Activated gamma-delta T cell treated with Interleukin-2 at 50 U/mL for 16 hours (primary cell): ENCODE measurements at places on chromosomes 3 and 15.

DNA sequence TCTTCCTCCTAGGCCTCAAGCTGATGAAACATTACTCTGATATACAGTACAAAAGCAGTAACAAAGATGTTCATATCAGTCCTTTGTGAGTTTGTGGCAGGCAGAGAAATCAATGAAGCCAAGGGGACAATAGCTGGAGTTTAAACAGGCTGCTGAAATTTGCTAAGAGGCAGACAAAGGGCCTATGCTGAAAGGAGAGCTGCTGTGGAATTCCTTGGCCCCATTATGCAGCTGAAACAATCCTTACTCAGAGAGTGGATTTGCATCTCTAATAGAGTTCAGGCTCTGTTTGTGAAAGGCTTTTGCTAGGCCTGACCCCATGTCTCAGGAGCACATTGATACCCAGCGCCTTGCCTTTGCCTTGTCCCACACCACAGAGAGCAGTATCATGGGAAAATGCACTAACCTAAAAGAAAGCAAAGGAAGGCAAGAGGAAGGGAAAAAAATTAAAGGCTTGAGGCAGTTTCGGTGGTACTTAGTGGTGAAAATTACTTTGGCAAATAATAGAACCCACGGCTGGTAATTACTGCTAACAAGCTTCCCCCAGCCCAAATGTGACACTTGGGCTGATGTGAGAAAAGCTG lies 195.0 kb upstream of the EPHA3 start:
- no peak for DNase-seq

GRCh38 chr3:146165877-146166276 lies 4.9 kb upstream of the PLOD2 start:
- no peak for DNase-seq

GRCh38 chr3:57091521-57092273 lies 31.2 kb downstream of the SPATA12 start:
- DNase-seq: no peak

- DNase-seq: peak; percentile 78
Measured at GRCh38 chr3:129892857-129893580, 492 bp downstream of the TMCC1 start.

GRCh38 chr15:62889141-62889661 lies 153.3 kb upstream of the TPM1 start:
- DNase-seq: no peak

GRCh38 chr3:38564631-38565338 lies 68.6 kb downstream of the EXOG start:
- no peak for DNase-seq

GRCh38 chr15:90838139-90838538 lies 30.2 kb upstream of the FURIN start:
- DNase-seq: peak; percentile 91

DNA sequence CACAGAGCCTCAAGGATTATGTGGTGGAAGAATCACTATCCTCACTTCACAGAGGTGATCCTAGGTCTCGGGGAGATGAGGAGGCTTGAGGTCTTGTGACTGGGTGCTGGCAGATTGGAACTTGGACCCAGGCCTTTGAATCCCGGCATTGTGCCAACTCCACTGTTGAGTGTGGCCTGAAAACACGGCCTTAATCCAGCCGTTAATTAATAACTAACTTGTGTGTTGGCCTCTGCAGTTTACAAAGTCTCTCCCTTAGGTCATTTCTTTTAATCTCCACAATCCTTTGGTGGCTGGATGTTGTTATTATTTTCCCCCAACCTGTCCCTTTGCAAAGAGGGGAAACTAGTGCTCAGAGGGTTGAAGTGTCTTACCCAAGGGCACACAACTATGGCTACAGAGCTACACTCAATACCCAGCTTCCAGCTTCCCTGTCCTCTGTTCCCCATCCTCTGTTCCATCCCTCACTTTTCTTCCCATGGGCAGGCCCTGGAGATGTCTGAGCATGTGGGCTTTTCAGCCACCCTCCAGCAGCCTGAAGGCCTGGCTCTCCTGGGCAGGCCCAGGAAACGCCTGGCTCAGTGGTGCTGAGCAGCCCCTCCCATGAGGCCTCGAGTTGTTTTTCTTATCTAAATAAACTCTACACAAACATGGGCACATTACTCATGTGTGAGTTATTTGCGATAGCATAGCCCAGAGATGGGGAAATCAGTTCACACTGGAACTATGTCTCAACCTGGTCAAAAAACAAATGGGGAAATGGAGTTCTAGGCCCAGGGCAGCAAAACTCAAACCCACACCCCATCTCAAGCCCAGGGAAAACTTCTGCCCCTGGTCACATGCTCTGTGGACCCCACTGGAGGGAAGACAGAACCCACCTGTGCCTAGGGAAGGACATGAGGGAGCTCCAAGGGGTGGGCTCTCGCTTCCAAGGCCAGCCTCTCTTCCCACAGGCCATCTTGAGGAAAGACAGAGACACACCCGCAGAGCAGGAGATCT lies 16.8 kb upstream of the SMAD3 start:
- no peak for DNase-seq

DNA sequence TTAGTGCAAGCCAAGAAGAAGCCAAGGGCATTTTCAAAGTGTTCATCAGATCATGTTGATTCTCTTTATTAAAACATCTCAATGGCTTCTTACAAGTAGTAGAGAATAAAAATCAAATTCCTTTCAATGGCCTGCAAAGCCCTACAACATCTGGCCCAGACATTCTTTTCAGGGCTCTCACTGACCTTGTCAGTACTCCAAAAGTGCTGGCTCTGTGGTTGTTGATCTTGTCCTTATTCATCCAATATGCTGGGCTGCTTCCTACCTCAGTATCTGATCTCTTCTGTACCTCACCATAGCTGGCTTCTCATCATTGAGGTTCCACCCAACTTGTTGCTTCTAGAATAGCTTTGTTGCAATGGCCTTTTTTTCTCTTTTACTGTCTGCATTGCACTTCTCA lies 74.0 kb upstream of the SAMMSON start:
- no peak for DNase-seq

- DNase-seq: no peak
Measured at GRCh38 chr3:41198526-41198925, 779 bp upstream of the CTNNB1 start.

GRCh38 chr15:57320631-57321220 lies 55.6 kb upstream of the CGNL1 start:
- DNase-seq: no peak

DNA sequence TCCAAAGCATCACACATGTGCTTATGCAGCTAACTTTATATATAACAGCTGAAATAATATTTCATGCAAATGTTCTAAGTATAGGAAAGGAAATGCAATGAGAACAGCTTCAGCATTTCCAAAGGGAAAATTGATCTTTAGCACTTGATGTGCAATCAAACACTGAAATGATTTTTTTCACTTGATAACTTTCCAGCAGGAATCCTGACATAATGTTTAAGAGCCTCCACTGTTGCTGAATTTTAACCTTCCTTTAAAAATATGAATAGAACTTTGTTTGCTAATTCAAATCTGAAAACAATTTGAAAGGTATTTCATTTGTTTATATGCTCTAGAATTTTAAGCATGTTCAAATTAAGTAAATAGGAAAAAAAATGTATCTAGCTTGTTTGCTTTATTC lies 96.9 kb upstream of the STRIT1 start:
- no peak for DNase-seq

- no peak for DNase-seq
Measured at GRCh38 chr3:140176526-140176925, 241.5 kb downstream of the CLSTN2 start.
